ENCODE measurements at places on chromosomes 6 and 20.
A peak's percentile ranks its signal among the peaks of the same experiment; 100 is the strongest.

- DNase-seq, result peak; percentile 35
These were observed 40.3 kb upstream of the OGFRL1 start for GRCh38 chr6:71248306-71248765.

DNA sequence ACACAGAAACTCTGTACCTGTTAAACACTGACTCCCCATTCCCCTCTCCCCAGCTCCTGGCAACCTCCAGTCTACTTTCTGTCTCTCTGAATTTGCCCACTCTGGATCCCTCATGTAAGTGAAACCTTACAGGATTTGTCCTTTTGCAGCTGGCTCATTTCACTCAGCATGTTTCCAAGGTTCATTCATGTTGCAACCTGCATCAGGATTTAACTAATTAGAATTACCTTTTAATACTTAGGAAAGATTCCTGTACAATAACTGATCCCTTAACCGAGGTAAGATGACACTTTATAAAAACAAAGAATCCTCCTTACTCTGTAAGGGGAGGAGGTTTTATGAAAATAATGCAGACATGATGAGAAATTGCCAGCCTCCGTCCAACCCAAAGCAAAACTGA, 113.1 kb upstream of the MTHFD1L start:
- no peak for DNase-seq

DNA sequence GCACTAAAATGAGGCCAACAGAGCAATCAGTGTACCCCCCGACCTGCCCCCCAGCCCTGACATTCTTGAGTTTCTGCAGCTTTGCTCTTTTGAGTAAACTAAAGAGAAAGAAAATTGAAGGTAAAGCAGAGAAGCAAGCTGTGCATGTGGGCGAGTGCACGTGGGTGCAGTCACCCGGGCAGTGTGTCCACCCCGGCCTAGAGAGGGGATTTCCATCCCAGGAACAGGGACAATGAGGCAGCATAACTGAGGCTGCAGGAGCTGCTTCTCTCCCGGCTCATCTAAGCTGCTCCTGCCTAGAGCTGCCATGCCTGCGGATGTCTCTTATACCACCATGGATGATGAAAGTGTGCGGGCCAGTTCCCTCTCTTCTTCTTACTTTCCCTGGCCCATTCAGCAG, 16.8 kb downstream of the CASS4 start:
- DNase-seq, result no peak

GRCh38 chr6:75563032-75563431, 38.6 kb upstream of the SENP6 start:
- no peak for DNase-seq
